Activated naive CD4-positive, alpha-beta T cell treated with anti-CD3 and anti-CD28 coated beads, Interleukin-2, amount 50 U/mL, for 72 hours (primary cell): ENCODE measurements at places on chromosomes 2 and 18. TPM values are rescaled to one million over a fixed set of nuclear protein-coding genes. Genes with fewer than 3 reads are reported as not detected.
A peak's percentile ranks its signal among the peaks of the same experiment; 100 is the strongest.

GRCh38 chr2:241308267-241308666, 7.2 kb downstream of the HDLBP start:
- no peak for DNase-seq

DNA sequence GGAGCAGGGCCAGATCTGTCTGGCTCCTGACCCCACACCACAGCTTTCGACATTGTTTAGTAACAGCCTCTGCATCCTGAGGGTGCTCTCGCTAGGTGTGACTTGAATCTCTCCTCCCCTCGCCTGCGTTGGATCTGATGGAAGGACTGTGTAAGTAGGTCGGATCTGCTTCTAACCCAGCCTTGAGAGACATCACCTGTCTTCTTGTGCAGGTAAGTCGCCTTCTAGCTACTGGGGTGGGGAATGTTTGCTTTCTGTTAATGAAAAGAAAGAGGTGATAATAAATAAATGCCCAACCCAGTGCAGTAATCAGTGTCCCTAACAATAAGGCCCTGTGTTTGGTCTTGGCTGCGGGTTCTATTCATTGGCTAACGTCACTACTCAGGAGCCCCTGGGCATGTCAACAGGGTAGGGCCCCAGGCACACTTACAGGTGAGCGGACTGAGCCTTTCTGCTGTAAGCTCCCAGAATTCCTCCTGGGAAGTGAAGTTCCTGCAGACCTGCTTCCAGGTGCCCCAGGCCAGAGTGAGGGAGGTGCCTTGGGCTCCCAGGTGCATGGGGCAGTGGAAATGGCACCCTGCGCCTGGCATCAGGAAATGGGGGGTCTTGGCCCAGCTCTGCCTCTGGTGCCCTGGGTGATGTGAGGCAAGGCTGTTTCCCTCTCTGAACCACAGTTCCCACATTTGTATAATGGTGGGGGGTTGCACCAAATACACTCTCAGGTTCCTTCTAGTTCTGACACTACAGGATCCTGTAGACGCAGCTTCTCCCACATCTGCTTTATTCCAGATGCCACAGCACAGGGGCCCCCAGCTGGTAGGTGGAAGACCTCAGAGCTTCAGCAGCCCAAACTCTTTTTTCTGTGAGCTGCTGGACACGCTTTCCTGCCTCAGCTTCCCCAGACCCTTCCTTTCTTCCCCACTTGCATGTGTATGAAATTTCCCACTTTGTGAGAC, 11.2 kb upstream of the FOSL2 start:
- DNase-seq: no peak

DNA sequence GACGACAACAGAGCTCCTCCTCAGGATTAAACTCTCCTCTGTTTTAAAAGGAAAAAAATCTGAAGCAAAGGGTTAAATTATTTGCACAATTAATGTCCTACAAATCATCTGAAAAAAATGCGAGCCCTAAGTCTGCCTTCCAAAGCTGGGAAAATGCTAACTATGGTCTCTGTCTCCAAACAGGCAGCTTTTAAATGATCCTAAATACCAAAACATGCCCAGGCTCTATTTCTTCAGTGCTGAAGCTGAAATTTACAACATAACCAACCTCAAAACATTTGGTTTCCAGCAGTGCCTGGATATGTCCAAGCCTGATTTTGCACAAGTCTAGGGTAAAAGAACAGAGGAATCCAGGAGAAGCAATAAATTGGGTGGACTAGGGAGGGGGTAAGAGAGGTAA, 57.2 kb downstream of the LBH start:
- no peak for DNase-seq

DNA sequence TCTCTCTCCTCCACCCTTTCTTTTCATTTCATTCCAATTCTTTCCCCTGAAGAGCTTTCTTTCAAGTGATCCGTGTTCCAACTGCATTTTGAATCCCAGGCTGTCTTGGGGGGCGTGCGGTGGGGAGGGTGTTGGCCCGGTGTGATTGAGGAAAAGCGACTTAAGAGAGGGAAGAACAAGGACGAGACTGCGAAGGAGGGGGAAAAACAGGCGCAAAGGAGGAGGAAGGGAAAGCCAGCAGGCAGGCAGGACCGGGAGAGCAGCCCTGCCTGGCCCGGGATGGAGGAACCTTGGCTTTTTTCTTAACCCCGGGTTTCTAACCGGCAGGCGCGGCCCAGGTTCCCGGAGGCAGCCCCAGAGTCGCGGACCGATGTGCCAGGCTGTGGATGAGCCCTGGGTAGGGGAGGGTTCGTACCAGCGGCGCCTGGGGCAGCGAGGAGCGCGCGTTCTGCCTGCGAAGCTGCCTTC, 1.3 kb downstream of the ADCYAP1 start:
- peak; percentile 1 for DNase-seq

GRCh38 chr2:134021830-134022524, 231.9 kb upstream of the MGAT5 start:
- no peak for DNase-seq

GRCh38 chr2:195057001-195057400, 600.0 kb upstream of the SLC39A10 start:
- no peak for DNase-seq

DNA sequence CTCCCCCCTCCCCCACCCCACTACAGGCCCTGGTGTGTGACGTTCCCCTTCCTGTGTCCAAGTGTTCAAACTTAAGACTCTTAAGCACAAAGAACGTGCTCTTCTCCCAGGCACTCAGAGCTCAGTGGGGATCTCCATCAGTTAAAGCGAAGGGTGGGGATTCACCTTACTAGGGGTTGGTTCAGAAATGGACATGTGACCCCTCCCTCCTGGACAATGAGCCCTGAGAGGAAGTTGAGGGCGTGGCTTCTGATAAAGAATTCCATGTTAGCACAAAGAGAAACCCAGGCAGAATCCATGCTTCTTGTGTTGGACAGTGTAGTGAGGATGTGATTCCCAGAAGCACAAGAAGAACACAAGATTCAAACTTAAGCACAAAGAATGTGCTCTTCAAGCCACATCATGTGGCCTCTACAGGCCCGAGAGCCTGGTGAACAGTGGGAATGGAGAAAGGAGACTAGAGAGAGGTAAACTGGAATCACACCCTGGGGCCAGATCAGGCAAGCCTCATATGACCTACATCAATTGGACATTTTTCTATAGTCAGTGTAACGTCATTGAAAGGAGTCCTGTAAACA, 78.1 kb upstream of the TTC39C start:
- no peak for DNase-seq

Gene TXNDC2
- total RNA-seq: not detected

Gene FZD7
- 1.0 TPM for total RNA-seq

Gene INPP5D
- 70.7 TPM for total RNA-seq

Gene ZCCHC2
- 33.8 TPM for total RNA-seq

Gene DPYSL5
- not detected for total RNA-seq
